ENCODE measurements at places on chromosomes 7 and 10.

GRCh38 chr7:148261996-148262688 lies 328.4 kb upstream of the C7orf33 start:
- no peak overlapping the region for H3K27ac ChIP-seq
- H3K4me1 ChIP-seq = no peaks in the 10 kb centered on the region
- no peak overlapping the region for H3K4me3 ChIP-seq
- H3K36me3 ChIP-seq = no peaks in the 10 kb centered on the region
- no peaks in the 10 kb centered on the region for H3K27me3 ChIP-seq

GRCh38 chr10:121078036-121078435 lies 226.9 kb downstream of the WDR11 start:
- no peaks in the 10 kb centered on the region for H3K36me3 ChIP-seq
- no peaks in the 10 kb centered on the region for H3K27me3 ChIP-seq
- no peak overlapping the region for H3K4me3 ChIP-seq
- H3K4me1 ChIP-seq = peaks cover 43% of the 10 kb centered on the region

DNA sequence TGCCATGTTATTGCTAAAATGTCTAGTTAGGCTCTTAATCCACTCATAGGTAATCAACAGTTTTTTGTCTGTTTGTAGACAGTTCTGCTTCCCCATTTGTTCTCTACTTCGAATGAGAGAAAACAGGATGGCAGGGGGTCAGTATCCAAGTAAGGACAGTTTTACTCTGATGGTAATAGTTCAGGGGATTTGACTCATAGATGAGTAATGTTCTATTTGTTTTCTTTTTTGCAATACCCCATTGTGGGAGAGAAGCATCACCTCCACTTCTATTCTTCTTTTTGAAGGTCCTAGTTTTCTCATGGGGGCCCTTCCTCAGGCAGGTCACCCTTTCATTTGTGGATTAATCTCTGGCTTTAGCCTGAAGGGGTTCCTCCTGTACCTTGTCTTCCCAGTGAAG lies 13.9 kb downstream of the PCLO start:
- H3K4me1 ChIP-seq = no peaks in the 10 kb centered on the region
- no peak for DNase-seq
- H3K4me3 ChIP-seq = no peak overlapping the region
- no peak overlapping the region for H3K27ac ChIP-seq

GRCh38 chr7:106326594-106327537 lies 42.1 kb upstream of the NAMPT start:
- no peaks in the 10 kb centered on the region for H3K36me3 ChIP-seq
- H3K27me3 ChIP-seq = no peaks in the 10 kb centered on the region
- no peak overlapping the region for H3K27ac ChIP-seq
- no peak for DNase-seq
- H3K4me3 ChIP-seq = no peak overlapping the region

DNA sequence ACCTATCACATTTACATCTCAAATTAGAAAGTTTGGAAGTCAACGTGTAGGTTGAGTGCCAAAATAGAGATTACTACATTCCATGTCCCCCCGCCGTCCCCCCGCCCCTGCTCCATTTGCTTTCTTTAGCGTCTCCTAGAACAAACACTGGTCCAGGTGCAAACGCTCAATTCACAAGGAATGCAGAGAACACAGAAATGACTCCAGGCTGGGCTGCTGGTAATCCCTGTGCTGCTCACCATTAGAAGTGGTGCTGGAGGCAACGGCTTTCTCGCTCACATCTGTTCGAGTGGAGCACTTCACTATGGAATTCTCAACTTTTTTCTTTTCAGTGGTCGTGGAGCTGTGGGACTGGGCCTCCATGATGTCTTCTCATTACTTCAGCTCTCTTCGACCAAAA lies 14.1 kb downstream of the GLI3 start:
- H3K27me3 ChIP-seq = no peaks in the 10 kb centered on the region
- H3K4me3 ChIP-seq = no peak overlapping the region
- H3K36me3 ChIP-seq = no peaks in the 10 kb centered on the region
- DNase-seq = no peak
- no peak overlapping the region for H3K27ac ChIP-seq
- no peaks in the 10 kb centered on the region for H3K4me1 ChIP-seq

GRCh38 chr7:44145479-44145968 lies 4.4 kb upstream of the MYL7 start:
- DNase-seq = no peak
- H3K27me3 ChIP-seq = peaks cover 44% of the 10 kb centered on the region
- no peaks in the 10 kb centered on the region for H3K36me3 ChIP-seq

All from small intestine (tissue), 16 donors.